ENCODE measurements at places on chromosomes 2 and 18.

GRCh38 chr18:56565551-56566345 lies 72.6 kb downstream of the TXNL1 start:
- DNase-seq, result no peak

DNA sequence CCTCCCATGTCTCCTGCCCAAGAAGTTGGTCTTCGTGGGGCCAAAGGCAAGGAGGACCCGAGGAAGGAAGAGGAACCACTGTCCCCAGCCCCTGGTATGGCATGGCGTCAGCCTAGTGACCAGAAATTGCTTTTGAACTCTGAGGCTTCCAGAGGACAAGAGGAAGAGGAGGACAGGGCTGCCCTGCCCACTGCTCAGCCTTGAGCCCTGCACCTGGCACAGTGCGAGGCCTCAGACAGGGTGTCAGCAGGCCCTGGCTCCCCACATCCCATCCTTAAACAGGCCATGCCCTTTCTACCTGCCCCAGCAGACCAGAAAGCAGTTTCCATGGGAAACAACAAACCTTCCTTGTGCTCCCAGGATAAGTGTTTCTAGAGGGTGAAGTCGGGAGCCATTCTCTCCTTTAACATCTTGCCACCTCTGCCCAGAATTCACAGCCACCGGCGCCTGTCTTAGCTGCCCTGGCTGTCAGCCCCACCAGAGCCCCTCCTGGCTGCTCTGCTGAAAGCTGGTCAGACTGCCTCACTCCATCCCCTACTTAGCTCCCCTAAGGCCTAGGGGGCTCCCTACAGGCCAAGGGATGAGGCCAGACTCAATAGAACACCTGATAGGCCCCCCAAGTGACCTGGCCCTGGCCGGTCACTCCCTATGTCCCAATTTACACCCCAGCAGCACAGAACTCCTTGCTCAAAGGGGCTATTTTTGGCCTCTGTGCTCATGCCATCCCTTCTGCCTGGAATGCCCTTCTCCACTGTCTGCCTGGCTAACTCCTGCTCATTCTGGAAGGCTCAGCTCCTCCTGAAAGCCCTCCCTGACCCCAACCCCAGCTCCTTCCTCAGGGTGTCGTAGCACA lies 20.6 kb downstream of the ATOH8 start:
- DNase-seq, result no peak

DNA sequence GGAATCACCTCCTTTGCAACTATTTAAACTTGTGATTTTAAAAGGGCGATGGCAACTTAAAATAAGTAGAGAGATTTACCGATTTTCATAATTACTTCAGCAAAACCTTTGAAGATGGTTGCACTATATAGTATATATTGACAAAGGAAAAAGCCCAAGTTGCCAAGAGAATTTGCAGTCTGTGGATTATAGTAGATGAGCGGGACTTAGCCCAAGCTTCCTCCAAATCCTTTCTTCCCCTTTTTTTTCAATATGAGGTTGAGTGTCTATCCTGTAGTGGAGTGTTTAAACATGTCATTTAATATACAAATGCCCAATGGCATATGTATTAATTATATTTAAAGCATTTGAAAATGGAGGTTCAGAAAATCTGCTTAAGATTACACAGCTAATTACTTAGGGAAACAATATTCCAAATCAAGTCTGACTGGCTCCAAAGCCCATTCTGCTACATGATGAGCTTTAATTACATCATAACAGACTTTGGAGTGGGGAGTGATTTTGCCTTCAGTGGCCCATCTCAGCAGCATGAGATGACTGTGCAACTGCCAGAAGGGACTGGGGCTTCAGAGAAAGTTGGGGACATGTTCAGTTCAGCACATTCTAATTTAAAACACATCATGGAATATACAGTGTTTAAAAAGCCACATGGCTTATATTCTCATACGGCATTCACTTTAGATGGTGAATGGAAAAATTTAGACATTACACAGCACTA lies 73.2 kb downstream of the COL3A1 start:
- DNase-seq, result no peak

DNA sequence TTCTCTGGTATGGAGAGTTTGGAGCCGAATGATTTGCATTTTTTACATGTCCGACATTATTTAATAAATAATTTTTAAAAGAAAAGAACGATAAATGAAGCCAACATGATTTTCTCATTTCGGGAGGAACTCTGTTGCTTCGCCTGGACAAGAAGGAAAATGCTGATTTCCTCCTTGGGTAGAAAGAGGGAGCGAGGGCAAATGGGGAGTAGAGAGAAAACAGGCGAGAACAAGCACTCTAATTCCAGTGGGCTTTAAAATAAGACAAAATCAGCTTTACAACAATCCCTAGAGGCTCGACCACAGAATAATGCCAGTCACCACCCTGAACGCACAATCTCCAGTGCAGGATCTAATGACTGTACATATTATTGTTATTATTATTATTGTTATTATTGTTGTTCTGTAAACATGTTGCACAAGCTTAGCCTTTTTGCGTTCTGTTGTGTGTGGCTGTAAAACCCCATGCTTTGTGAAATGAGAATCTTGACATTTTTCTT lies 3.7 kb downstream of the DLX1 start:
- no peak for DNase-seq

DNA sequence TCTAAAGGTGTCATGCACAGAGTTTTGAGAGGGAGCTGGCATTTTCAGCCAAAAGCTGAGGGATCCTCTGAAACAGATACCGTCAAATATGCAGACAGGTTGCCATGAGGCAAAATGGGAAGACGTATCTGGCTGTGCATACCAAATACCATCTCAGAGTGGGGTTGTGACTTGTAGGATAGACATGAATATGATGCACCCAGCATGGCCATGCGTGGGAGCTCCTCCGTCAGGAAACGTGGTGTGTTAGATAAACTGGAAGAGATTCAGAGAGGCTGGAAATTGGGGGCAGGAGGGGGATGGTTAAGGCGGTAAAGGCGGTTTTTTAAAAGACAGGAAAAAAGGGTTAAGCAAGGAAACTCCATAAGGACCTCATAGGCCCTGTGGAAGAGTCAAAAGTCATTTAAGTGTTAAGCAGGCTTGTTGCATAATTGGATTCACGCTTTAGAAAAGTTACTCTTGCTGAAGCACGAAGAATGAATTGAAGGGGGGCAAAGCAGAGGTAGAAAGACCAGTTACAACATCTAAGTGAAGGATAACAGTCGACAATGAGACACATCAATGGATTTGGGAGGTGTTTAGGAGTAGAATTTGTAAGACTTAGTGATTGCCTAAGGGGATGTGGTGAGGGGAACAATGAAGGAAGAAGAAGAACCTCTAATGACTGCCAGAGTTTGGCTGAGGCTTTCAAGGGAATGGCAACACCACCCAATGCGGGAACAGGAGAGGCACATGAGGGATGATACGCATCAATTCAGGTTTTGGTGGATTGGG lies 139.6 kb upstream of the CTAGE1 start:
- no peak for DNase-seq

DNA sequence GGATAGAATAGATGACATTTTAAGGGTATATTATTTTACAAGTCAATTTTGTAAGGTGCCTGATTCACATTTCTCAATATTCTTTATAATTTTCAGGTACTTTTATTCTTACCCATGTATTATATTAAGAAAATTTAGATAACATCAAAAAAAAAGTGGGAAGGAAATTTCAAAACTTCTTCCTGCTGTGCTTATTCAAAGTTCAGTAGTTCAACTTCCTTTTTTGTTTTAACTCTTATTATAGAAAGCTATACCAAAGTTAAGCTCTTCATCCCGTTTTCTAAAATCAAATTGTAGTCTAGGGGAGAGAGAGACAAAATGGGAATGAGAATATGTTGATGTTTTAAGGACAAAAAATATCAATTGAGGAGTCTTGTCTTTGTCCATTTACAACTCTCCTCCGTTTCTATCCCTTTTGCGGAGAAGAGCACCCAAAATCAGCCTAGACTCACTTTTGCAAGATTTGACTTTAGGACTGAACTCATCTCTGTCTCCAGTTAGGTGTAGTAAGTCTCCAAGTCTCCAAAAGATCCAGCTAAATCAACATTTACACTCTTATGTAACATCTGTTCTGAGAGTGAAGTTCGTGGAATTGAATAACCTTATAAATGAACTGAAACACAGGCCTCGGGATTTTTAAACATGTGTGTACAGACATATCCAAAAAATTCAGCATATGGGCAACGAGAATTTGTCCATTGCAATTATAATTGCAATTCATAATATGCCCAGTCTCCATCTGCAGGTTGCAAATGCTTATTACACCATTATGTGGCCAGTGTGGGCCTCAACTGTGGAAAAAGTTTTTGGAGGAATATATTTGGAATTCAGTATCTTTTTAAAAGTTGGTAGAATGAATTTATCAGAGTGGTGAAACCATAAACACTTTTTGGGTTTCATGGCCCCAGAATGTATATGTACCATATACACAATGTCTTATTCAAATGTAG lies 23.9 kb downstream of the FAM124B start:
- DNase-seq, result no peak

GRCh38 chr2:68468801-68469200 lies 1.4 kb downstream of the APLF start:
- no peak for DNase-seq

- DNase-seq, result no peak
Measured at GRCh38 chr18:8828798-8829197, 123.4 kb downstream of the MTCL1 start.

DNA sequence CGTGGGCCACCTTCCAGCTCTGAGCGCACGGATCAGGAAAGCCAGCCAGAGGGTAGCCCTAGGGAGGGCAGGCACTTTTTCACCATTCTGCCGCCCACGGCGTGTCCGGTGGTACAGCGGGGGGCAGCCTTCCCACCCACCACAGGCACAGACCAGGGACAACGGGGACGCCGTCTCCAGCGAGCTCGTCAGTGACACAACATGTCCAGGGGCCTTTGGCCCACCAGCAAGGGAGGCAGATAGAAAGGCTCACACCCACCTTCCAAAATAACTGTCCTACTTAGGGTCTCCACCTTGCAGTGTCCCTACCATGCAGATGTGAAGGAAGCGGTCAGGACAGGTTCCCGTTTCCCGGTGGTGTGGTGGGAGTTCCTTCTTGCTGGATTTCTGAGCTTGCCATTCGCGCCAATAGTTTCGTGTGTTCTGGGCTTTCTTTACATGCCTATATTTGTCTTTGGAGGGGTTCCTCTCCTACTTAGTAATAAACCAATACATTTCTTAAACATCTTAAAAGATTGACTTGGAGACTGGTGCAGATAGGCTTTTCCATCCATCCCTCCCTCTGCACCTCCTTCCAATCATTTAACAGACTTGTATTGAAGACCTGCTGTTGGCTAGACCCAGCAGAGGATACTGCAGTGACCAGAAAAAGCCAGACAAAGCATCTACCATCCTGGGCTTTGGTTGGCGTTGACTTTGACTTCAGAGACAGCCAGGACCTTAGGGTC lies 872 bp downstream of the ASB1 start:
- no peak for DNase-seq

DNA sequence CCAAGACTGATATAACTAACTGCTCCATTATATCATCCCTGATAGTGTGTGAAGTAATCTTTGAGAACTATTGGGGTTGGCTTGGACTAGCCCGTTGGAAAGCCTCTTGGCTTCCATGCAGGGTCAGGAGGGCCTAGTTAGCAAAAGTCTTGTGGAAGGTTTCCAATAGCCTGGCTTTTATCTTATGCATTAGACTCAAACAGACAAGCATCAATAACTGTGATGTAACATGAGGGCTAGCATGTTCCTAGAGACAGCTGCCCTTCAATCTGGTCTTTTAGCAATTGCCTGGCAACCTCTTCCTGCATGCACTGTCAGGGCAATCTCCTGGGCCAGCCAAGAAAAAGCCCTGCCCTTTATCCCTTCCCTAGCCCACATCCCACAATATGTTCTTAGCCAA lies 18.2 kb downstream of the SLC8A1 start:
- DNase-seq, result no peak

DNA sequence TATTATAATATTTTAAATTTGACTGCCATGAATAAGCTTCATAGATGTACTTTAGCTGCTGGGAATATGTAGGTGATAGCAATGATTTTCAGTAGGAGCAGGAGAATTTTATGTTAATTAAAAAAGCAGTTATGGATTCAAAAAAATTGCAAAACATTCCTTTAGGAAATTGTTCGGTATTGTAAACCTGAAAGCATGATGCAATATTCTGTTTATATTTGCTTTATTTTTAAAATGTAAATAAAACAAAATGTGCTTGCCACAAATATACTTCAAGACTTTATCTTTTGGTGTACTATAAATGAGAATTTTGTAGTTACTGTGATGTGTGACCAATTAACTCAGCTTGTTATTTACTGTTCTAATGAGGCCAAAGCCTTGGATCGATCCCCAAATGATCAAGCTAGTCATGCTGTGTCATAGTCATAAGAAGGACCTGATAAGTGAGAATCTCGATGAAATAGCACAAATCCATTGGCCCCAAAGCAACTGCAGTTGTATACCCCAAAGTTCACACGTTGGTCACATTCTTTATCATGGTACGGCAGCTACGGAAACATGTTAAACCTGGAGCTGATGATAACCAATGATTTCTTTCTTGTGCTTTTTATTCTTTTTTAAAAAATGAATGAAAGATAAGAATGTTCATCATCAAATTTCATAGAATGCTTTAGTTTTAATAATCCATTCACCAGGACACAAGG lies 23.6 kb upstream of the ATIC start:
- DNase-seq, result no peak

GRCh38 chr2:182784777-182785176 lies 68.7 kb downstream of the DNAJC10 start:
- DNase-seq, result no peak

DNA sequence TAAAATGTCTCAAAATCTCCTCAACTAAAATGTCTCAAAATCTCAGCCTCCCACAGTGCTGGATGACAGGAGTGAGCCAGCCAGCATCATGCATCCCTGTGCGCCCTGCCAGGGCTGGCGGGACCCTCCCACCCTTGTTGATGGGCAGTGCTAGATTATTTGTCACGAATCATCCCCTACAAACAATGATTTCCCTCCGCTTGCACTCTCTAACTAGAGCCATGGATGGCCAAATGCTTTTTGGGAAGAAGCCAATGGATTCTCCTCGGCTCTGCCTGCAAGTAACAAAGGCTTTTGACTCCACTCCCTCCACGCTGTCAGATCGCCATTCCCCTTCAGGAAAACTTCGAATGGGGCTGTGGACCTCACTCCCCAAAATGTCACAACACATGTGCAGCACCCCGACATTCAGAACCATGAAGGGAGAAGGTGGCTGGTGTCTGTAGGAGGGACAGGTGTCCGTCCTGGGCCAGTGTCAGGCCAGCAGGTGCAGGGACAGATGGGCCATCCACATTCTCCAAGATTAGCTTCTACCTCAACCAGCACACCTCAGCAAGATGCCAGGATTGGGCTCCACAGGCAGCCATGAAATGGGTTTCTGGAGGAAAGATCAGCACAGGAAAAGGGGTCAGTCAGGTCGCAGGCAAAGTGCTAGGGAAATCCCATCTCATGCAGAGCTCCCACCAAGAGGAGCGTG lies 11.5 kb downstream of the AMER3 start:
- DNase-seq, result no peak

DNA sequence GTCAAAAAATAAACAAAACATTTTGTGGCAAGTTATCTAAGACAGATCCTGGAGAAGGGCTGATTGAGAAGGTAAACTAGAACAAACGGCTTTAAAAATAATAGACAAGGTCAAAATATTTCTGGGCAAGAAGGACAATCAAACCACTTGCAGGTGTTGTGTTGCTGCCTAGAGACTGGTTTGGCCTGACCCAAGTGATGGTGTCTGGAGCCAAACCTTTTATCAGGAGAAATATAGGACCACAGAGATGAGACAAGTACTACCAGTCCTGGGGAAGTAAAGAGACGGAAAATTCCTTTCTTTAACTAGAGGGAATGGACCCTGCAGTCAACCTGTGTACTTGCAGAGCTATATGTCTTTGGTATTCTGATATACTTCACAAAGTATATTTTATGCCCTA lies 44.2 kb downstream of the PLCL1 start:
- DNase-seq, result no peak

- no peak for DNase-seq
Measured at GRCh38 chr2:113135317-113135716, 7.9 kb downstream of the IL1RN start.

All from activated CD8-positive, alpha-beta memory T cell treated with anti-CD3 and anti-CD28 coated beads for 4 hours (primary cell).